CD4-positive, alpha-beta T cell treated with Interleukin-12 subunit alpha and Interleukin-12 subunit beta, for 1 hour (primary cell): ENCODE measurements at places on chromosomes 13 and 19.

DNA sequence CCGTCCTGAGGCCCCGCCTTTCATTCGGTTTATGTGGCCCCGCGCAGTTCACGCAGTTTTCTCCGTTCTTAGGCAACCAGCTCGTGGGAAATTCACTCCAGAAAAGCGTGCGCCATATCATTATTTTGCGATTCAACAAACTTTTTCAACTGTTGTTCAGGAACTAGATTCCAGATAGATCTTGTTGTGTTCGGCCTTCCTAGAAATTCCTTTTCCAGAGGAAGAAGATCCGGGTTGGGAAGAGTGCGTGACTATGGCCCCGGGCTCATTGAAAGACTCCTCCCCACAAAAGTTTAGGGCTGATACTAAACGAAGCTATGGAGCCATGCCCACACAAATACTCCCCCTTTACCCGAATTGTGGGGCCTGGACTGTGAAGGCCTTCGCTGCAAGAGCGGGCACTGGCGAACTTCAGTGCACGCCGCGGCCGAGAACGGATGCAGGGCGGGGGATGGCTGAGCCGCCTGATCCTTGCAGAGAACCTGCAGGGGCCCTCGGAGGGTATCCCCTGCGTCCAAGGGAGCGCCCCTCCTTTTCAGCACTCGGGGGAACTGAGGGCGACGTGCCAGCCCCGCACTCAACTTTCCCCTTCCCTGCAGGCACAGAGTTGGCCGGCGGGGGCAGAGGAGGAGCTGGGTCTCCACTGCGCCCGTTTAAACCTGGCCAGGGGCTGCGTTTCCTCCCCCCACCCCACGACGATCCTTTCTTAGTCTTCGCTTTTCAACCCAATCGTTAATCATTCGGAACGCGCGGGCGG is 904 bp upstream of the SOX1 start:
- DNase-seq, result no peak

GRCh38 chr13:114111577-114111976 is 20.8 kb downstream of the RASA3 start:
- DNase-seq, result no peak

DNA sequence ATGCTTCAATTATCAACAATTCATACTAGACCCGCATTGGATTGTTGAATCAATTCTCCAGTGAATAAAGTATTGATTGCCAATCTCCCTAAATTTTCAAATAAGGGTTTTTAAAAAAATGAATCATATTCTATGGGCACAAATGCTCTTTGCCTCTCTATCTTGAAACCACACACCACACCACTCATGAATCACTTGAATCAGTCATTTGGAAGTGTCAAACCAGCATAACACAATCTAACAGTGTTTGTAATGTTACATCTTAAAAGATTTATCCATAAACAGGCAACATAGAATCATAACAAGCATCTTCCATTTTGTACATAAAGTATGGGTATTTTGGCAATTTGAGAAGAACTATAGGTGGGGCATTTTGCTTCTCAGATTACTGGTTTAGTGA is 219.5 kb upstream of the MIR17HG start:
- DNase-seq, result no peak

GRCh38 chr13:98366443-98366842 is 189.4 kb upstream of the RNF113B start:
- no peak for DNase-seq

DNA sequence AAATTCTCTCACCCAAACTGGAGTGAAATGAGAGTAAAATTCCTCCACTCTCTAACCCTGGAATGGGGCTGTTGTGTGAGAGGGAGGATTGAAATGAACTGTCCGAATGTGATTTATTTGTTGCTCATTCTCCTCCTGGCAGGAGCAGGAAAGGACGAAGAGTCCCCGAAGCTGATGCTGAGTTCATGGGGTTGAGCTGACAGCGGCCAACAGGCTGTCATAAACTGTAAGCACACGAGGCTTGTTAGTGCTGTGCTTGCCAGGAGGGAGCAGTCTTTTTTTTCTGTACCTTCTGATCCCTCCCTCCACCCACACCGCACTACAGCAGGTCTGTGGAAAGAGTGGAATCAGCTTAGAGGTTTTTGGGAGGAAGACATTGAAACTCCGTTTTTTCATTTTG is 33.1 kb upstream of the ZNF331 start:
- no peak for DNase-seq
